CD4-positive, alpha-beta T cell treated with Interleukin-1 beta for 1 hour (primary cell): ENCODE measurements at places on chromosomes 5 and 9.
A peak's percentile ranks its signal among the peaks of the same experiment; 100 is the strongest.

GRCh38 chr5:15391704-15392397, 108.1 kb upstream of the FBXL7 start:
- DNase-seq, result no peak

GRCh38 chr5:178762391-178762790, 31.9 kb upstream of the ZNF354A start:
- no peak for DNase-seq

GRCh38 chr5:176788941-176789872, 21.2 kb upstream of the UNC5A start:
- DNase-seq, result no peak

DNA sequence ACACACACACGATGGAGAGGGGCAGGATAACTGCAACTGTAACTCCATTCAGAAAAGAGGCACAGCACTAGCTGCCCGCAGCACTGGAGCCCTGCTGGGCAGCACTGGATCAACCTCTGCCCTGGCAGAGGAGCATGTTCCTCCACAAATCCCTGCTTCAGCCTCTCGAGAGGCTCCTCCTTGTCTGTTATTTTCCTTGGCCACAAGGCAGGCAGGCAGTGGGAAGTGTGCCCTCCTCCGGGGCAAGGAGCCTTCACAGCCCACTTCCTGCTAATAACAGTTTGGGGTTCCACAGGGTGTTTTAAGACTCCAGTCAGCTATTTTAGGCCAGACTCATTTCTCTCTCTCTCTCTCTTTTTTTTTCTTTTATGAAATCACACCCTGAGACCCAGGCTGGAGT, 11.8 kb downstream of the FXN start:
- no peak for DNase-seq

DNA sequence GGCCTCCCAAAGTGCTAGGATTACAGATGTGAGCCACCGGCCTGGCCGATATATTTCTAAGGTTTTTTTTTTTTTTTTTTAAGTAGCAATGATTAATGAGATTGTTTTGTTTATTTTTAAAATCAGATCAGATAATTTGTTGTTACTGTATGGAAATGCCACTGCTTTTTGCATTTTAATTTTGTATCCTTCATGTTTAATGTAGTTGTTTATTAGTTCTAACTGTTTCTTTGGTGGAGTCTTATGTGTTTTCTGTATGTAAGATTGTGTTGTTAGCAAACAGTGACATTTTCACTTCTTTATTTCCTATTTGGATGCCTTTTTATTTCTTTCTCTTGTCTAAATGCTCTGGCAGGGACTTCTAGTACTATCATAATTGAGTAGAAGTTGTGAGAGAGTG, 87.3 kb downstream of the DMXL1 start:
- DNase-seq, result no peak

DNA sequence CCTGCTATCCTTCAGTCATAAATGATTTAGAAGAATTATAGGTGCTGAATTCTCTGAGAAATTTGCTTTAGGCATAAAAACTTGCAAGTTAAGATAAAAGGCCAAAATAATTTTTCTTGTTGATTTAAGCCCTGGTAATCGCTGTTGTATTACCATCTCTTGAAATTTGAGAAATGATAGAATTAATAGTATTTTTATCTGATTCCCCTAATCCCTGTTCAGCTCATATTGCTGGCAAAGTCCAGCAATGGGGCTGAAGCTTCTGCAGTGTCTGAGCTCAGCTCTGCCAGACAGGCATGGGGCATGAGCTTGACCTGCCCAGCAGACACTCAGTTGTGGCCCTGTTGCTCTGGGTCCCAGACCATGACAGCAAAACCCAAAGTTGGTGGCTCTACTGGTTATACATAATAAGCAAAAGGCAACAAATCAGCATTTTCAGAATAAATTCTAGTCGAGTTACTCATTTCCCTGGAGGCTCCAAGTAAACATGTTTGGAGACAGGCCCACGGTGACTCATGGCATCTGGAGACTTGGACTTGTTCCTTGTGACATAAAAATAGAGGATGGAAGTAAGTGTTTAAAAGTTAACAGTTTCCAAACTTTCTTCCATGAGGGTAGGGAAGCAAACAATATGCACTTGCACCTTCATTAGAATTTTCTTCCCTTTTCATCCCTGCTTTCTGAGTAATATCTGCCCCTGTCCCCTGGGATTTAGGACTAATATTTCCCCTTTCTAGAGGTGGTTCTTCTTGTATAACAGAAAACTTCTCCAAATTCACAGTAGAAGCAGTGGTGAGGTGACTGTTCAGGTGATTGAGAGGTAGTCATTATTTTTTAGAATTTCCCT, 60.2 kb upstream of the SLC2A8 start:
- no peak for DNase-seq

- peak; percentile 54 for DNase-seq
Measured at GRCh38 chr5:139543423-139543991, 17.6 kb upstream of the UBE2D2 start.

GRCh38 chr9:135486267-135487065, 6.9 kb downstream of the PPP1R26 start:
- no peak for DNase-seq

- no peak for DNase-seq
Measured at GRCh38 chr5:36152324-36153297, 700 bp downstream of the SKP2 start.

- DNase-seq, result no peak
Measured at GRCh38 chr9:137276473-137277328, 825 bp upstream of the TOR4A start.

DNA sequence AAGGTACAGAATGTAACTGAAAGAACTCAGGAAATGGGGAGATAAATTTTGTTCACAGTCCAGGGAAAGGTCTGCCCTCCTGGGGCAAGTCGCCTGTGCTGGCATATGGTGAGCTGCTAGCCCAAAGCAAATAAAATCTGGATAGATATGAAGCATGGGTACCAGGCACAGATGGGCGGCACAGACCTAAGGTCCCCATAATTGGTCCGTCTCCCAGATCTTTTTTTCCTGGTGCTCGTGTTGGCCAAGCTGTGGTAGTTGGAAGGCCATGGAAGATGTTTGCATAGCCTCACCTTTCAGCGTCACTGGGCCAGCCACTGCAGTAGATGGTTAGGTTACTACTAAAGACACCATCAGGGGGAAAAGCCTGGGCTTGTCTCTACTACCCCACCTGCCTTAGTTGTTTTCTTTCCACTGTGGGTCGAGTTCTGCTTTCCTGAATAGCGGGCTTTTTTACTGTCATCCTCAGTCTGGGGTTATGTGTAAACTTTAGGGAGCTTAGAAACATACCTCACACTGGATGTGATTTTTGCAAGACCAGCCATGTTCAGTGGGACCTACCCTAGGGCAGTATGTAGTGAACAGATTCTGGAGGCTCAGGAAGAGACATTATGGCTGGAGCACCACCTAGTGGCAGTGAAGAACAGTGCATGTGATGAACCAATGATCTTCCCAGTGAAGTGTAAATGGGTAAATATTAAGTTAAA, 24.2 kb upstream of the GLRX start:
- peak; percentile 77 for DNase-seq

- DNase-seq, result no peak
Measured at GRCh38 chr5:54804086-54804485, 181.3 kb downstream of the ESM1 start.

GRCh38 chr5:74122979-74123590, 497.1 kb downstream of the ARHGEF28 start:
- no peak for DNase-seq

GRCh38 chr5:9046756-9047481, 499.0 kb downstream of the SEMA5A start:
- no peak for DNase-seq

- DNase-seq, result peak; percentile 35
Measured at GRCh38 chr5:171418982-171419687, at the start of gene FGF18. TSS of gene FGF18 (plus strand) at chr5:171419647. CDS start at chr5:171420200, 553 bp downstream.

GRCh38 chr5:32230356-32231099, 56.4 kb upstream of the GOLPH3 start:
- DNase-seq, result peak; percentile 42

DNA sequence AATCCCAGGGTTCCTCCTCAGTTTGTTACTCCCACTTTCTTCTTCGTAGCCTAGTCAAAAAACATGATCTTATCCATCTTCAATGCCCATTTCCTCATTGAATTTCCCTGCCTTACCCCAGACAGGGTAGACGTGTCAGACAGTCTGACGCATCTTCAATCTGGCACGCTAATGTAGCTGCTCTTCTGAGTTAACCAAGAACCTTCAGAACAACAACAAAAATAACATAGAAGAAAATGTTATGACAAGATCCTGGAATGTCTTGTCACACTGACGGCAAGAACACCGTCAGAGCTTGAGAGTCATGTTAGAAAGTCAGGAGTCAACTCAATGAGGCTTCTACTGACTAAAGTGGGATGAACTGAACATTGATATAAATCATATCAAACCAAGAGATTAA, 122.7 kb upstream of the SPDL1 start:
- DNase-seq, result no peak

- no peak for DNase-seq
Measured at GRCh38 chr5:142239394-142240159, 85.2 kb downstream of the SPRY4 start.

DNA sequence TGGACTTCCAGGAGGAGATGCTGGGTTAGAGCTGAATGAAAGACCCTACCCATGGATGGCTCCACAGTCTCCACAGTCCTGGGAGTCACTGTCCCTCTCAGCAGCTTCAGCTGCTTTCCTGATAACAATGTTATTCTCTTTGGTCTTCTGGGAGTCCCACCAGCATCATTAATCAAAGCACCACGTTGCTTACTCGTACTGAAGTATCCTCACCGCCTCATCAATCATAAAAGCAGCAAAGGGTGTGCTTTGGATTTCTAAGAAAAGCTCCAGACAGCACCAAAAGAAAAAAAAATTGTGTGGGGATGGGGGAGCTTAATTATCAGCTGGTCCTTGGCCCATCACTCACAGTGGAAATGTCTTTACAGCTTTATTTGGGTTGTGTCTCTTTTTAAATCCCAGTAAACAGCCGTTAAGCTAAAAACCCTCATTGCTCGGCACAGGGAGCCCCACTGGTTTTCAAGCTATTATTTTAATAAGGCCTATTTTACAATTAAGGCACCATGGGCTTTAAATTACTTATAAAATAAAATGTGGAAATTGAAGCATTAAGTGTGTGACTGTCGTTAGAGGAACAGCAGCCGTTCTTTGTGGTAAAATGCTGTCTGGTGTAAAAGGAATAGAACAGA, 538.0 kb downstream of the EBF1 start:
- DNase-seq, result no peak

DNA sequence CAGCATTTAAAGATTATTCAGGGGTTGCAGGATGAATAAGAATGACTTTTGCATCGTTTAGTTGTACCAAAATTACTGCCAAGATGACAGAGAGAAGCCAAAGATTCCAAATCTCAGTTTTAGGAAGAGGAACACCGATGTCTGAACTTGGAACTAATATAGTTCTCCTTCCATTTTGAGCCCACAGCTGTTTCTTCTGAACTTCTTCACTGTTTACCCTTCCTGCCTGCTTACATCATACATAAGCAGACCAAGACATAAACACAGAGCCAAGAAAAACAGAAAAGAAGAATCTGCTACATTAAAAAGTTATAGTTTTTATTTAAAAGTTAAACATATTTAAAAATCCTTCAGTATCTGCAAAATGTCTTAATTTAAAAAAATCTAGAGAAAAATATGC, 146.9 kb upstream of the RAPGEF1 start:
- DNase-seq, result no peak

DNA sequence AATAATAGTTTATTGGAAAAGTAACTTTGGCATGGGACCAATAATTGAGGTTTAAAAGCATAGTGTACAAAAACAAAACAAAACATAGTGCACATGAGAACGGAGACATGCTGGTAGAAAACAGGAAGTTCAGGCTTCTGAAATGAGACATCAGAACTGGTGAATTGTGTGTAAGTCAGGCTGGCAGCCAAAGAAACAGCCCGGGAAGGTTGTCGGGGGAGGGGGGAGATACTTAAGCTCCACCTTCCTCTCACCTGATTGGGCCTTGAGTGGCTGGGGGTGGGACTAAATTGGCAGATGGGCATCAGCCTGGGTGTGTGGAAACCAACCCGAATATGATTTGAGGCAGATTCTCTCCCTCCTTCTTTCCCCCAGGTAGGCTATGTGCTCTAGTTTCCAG, 256.3 kb downstream of the SMARCA2 start:
- DNase-seq, result peak; percentile 46

DNA sequence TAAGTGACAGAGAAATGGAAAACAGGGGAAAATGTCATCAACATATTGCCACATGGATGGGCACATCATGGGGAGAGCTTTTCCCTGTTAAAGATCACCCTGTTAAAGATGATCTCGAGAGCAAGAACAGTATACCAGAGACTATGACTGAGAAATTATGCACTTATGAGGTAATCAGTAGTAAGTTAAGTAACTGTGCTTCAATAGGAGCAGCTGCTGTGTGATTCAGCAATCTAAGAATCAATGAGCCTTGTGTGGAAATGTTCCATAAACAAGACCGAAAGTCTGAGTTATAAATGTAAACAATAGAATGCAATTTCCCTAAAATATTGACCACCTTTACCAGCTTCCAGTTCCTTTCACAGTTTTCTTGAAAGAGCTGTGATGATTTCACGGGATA, 582.3 kb downstream of the CAAP1 start:
- no peak for DNase-seq

DNA sequence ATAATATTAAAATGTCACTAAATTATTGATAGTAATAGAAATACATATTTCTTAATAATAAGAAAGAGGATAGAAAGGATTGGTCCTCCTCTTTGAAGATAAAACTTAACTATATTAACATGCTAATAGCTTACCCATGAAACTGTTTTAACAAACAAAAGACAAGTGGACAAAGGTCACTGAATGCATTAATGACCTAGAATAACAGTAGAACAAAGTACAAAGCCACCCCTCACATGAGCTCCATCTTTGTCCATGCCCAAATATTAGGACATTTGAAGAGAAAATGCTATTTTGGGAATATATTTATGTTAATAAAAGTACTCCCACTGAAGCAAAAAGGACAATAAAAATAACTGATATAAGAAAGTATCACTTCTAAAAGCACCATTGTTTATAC, 34.1 kb upstream of the SLC22A5 start:
- no peak for DNase-seq

GRCh38 chr9:88710449-88710848, 175.5 kb downstream of the NXNL2 start:
- DNase-seq, result no peak

DNA sequence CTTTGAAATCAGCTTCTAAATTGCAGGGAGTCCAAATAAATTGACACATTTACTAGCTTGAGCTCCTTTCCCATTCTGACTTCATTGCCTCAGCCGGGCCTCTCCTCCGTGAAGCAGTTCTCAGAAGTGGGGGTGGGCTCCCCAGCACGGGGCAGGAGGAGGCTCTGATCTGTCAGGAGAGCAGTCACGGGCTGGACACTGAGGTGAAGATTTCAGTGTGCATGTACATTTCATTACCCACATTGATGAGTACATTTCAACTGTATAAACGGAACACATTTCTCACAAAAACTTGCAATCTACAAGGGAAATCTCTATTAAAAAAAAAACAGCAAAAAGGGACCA, 195.9 kb downstream of the SEMA6A start:
- no peak for DNase-seq
